Prostate gland (tissue), 2 donors: ENCODE measurements at places on chromosomes 6 and 20. TPM values are rescaled to one million over a fixed set of nuclear protein-coding genes. Genes with fewer than 3 reads are reported as not detected.

TRAPPC3L gene
- not detected for total RNA-seq

DNA sequence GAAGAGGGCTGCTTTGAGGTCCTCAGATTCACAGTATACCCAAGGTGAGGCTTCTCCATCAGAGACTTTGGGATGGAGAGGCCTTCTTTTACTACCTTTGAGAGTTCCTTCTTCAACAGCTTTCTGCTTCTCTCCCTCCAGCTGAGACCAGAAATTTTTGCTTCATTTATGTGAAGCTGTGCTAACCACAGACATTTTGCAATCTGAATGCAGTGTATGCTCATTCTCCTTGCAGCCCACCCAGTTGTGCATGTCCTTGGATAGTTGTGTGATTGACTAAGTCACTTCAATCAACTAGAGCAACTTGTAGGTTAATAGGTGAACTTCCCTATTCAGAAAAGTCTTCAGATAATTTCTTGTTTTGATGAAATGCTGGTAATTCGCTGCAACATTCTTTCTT is 20.1 kb downstream of the DCBLD1 start:
- DNase-seq = no peak

VGLL2 gene
- total RNA-seq = 0.28 TPM

PROKR2 gene
- total RNA-seq = not detected

GRCh38 chr6:43964659-43965570 is 162.3 kb downstream of the MRPL14 start:
- no peak for DNase-seq

RNASET2 gene
- 180 TPM for total RNA-seq

AFG1L gene
- total RNA-seq = 3.5 TPM
